ENCODE measurements at places on chromosomes 4 and X.

DNA sequence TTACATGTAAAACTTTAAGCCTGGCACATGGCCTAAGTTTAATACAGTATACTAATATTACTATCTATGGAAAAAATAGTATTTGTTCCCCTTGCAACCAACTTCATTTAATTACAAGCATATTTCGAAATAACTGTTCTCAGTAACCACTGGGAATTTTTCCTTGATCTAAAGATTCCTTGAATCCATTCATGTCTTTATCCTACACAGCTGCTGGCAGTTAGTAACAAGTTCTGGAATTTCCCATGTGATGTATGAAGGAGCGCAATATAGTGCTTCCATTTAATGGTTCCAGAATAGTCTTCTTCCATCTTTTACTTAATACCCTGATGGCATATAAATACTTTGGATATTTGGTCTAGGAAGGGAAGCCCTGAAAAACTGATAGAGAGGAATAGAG is 136.5 kb downstream of the AASDH start:
- DNase-seq, result no peak

DNA sequence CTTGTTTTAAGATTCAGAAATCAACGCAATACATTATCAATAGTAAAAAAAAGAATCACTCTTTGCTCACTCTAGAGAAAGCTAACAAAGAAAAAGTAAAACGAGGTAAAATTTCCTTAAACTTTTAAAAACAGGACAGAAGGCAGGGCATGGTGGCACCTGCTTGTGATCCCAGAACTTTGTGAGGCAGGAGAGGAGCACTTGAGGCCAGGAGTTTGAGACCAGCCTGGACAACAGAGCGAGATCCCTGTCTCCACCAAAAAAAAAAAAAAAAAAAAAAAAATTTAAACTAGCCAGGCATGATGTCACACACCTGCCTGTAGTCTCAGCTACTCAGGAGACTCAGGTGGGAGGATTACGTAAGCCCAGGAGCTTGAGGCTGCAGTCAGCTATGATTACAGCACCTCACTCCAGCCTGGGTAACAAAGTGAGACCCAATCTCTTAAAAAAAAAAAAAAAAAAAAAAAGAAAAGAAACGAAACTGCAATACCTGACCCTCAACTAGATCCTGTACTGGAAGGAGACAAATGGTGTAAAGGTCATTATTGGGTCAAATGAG is 3.5 kb downstream of the CCNI start:
- DNase-seq, result no peak

DNA sequence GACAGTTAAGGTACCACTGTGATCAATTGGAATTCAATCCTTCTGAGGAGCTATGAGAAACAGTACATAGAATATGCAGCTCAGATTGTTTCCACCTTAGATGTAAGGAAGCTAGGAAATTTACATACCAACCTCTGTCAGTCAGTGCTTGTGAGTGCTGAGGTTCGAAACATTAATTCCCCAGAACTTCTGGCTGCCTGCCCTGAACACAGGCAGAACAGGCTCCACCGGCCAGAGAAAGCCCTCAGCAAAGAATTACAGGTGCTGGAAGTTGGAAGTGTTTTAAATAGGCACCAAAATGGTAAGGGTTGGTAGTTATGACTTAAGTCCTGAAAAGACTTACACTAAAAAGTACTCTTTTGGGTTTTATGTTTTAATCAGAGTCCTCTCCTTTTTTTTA is 651.8 kb downstream of the C4orf33 start:
- no peak for DNase-seq

DNA sequence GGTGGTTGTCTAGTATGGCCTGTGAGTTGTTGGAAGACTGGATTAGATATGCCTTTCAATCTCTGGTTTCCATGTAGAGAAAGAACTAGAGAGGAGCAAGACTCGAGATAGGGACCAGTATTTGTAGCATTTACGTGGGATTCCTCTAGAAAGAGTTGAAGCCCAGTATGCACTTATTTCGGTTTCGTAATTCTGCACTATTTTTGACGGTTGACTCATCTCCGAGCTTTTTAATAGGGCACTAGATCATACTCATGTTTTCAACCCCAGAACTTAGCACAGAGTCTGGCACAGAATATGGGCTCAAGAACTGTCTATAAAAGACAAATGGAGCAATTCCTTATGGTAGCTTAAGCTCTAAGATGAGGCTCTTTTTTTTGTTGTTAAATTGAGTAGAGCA is 15.7 kb downstream of the HELT start:
- no peak for DNase-seq

DNA sequence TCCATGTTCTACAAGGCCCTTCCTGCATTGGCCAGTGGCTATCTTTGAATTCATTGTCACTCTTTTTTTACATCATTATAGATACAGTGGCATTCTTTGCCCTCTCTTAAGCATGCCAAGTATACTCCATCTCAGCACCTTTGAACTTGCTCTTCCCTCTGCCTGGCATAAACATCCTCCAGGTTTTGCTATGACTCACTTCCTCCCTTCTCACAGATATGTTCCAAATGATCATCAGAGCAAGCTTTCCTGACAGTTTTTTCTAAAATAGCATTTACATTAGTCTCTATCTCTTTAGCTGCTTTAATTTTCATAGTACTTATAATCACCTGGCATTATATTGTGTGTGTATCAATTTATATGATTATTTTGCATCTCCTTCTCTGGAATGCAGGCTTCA is 553.3 kb upstream of the MAGEB2 start:
- no peak for DNase-seq

- no peak for DNase-seq
These were observed 2497.3 kb downstream of the ARAP2 start for GRCh38 chr4:33746979-33747378.
